ENCODE measurements at places on chromosomes 5 and 9.

GRCh38 chr5:180739271-180739670 lies 587 bp downstream of the OR2Y1 start:
- no peak for DNase-seq

GRCh38 chr9:111301195-111301594 lies 28.8 kb downstream of the OR2K2 start:
- DNase-seq: no peak

- no peak for DNase-seq
These were observed 112.9 kb downstream of the SPATA31D1 start for GRCh38 chr9:82101475-82101874.

DNA sequence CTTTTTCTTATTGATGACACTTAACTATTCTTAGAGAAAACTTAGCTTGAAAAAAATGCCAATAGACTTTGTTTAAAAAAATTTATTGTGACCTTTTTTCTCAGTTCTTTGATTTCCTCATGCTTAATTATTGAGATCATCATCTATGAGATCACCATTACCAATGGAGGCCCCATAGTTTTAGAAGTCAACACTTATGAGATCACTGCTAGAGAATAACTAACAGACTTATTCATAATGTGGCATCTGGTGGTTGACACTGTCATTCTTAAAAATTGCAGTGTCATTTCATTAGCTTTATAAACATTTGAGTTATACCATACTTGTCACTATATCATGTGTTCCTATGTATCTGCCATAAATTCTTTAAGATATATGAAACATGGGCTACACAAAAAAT lies 14.9 kb upstream of the FEM1C start:
- DNase-seq: no peak

DNA sequence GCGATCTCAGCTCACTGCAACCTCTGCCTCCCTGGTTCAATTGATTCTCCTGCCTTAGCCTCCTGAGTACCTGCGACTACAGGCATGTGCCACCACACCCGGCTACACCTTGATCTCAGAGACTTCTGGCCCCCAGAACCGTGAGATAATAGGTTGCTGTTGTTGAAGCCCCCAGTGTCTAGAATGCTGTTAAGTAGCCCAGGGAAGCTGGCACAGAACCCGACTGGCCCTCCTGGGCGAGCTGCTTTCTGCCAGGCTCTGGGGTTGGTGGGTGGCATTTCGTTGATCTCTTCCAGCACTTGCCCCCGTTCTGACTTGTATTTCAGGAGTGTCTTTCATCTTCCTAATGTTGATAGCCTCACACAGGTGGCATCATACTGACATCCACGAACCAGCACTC lies 807.1 kb downstream of the CDH9 start:
- DNase-seq: no peak

DNA sequence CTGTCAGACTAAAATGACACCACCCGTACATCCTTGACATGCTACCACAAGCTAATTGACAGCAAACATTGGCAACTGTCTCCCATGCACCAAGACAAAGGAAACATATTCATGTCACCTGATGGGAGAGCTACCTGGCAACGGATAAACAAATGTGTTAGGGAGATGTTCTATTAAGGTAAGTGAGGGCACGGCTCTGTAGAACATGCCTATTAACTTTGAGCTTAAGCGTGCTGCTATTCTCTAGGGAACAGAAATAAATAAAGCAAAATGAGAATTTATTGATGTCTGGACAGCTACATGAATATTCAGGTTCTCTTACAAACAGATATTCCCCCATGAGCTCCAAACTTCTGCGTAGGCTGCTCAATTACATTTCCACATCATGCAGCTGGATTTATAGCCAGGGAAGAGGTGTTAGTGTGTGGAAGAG lies 361.4 kb upstream of the RFX3 start:
- DNase-seq: no peak

DNA sequence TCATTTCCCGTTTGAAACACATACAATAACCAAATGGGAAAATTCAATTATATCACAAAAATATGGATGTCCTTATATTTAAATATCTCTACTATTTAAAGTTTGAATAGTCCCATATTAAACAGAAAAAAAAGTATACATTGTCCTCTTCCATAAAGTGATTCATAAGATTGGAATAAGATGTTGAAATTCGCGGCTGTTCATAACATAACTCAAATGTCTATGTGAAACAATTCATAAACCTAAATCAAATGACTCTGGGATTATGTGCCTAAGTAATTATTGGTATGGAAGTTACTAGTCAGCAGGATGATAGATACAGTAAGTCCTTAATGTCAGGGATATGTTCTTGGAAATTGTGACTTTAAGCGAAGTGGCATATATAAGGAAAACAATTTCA lies 3.9 kb upstream of the EFNA5 start:
- no peak for DNase-seq

GRCh38 chr9:79809931-79810330 lies 238.2 kb downstream of the TLE4 start:
- no peak for DNase-seq

GRCh38 chr9:86458191-86458855 lies 104.1 kb upstream of the TUT7 start:
- DNase-seq: no peak

DNA sequence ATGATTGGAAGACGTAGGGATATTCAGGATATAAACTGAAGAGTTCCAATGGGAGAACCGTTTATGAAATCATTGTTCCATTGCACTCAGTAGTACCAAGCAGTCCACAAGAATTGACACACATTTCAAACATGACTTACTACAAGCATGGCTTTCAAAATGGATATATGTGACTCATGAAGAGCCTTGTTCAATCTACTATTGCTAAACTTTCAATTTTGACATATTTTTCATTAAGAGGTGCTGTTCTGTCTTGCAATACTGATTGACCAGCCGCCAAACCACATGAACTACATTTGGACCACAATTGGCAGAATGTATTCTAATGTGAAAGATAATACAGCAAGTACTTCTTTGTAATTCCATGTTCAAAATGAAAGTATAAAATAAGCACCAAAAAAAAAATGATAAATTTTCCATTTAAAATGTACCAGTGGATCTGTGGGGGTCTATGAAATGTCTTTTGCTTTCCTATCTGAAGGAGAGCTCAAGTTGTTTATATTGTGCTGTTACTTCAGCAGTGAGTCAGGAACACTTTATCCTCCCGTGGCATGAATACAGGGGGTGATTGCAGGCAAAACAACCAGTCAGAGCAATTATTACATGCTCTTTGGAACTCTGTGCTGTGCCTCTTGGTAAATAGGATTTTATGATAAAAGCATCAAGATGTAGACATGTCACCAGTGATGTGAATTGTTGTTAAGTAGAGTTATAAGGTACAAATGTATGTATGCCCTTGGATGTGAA lies 366.0 kb downstream of the ARRDC3 start:
- DNase-seq: no peak

GRCh38 chr9:6702707-6703106 lies 55.1 kb upstream of the KDM4C start:
- no peak for DNase-seq

GRCh38 chr5:135341016-135341666 lies 57.9 kb downstream of the MACROH2A1 start:
- no peak for DNase-seq

GRCh38 chr5:82561797-82562196 lies 283.6 kb upstream of the RPS23 start:
- DNase-seq: no peak

GRCh38 chr5:150081541-150082283 lies 4.6 kb downstream of the CSF1R start:
- no peak for DNase-seq

GRCh38 chr5:107431536-107431935 lies 239.2 kb downstream of the EFNA5 start:
- DNase-seq: no peak

GRCh38 chr5:4640795-4641194 lies 499.3 kb upstream of the ADAMTS16 start:
- DNase-seq: no peak

DNA sequence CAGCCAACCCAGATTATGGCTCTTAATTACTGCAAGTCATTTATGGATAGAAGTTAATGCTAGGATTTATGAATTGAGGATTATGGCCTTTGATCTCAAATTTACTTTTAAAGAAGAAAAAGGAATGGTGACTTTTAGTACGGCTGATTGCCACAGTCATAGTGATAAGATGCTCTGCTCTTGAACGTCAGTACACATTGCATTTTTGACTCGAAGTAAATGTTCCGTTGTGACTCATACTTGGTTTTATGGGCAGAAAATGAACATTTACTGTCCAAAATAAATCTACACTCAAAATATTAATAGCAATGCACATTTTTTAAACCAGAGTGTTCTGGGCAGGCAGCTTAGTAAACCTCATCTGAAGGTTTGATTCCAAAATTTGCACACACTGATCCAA lies 830 bp downstream of the ADAMTSL1 start:
- no peak for DNase-seq

- DNase-seq: no peak
These were observed 15.1 kb downstream of the RPS14 start for GRCh38 chr5:150434464-150434863.

GRCh38 chr5:133494232-133494922 lies 118.0 kb downstream of the FSTL4 start:
- DNase-seq: no peak

DNA sequence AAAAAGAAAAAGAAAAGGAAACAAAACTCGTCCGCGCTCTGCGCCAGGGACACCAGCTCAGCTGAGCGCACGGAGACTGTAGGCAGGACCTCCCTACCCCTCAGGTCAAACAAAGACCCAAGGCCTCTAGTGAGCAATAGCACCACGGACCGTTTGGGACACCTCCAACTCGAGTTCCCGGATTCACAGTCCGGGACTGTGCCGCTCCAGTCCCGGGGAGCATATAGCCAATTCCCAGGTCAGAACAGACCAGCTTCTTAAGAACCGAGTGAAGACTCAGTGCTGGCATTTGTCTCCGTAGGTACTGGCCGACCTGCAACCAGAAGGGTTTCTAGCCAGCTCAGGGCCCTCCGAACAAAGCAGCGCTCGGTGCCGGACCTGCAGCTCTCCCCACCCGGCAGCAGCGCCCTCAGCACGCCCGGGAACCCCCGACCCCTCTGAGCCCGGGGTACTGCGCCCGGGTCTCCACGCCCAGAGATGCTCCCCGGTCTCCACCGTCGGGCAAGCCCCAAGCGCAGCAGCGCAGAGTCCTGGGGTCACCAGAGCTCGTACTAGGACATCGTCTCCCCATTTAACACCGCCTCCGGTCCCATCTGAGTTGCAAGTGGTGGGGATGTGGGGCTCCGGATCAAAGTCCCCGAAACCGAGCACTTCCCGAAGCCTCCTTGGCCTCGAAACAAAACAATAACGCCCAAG lies 591 bp downstream of the ABCA1 start:
- DNase-seq: no peak

- DNase-seq: no peak
These were observed 88.1 kb upstream of the PTPRD start for GRCh38 chr9:10700915-10701314.
